Left cardiac atrium (tissue), 4 donors: ENCODE measurements at places on chromosomes 2 and 18. TPM values are rescaled to one million over a fixed set of nuclear protein-coding genes. Genes with fewer than 3 reads are reported as not detected.

- DNase-seq, result no peak
Measured at GRCh38 chr18:77081390-77081778, 51.2 kb downstream of the MBP start.

GRCh38 chr2:203732092-203732952, 25.9 kb downstream of the CD28 start:
- no peak for DNase-seq

DNA sequence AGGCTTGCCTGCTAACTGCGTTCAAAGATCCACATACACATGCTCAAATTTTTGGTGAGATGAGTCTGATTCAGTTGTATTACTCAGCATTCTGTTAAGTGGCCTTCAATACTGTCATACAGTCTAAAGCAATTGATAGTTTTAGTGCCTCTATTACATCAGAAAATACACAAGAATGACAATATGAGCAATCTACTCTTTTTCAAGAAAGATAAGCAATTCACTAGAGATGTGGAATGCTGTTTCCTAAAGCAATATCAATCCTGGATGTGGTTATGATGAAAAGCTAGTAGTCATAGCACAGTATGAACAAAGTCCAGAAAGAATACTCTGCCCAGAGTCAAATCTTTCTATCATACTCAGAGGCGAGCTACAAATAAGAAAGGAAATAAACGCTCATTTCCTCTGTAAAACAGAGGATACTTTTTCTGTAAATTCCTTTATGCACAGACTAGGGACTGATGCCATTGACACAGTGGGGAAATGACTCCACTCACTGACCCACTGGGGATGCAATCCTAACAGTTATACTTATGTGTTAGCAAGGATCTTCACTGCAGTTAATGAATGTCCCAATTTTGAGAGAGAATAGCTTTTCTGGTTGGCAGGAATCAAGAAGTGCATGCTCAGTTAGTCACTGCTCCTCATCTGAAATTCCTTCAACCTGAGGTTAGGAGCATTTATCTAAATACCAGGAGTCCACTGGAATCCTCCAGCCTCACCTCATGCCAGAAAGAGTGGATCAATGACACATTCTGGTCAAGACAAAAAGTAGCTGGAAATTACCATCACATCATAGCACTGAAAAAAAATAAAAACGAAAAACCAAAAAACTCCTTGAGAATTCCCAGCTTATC, 83.3 kb downstream of the PDE11A start:
- no peak for DNase-seq

DNA sequence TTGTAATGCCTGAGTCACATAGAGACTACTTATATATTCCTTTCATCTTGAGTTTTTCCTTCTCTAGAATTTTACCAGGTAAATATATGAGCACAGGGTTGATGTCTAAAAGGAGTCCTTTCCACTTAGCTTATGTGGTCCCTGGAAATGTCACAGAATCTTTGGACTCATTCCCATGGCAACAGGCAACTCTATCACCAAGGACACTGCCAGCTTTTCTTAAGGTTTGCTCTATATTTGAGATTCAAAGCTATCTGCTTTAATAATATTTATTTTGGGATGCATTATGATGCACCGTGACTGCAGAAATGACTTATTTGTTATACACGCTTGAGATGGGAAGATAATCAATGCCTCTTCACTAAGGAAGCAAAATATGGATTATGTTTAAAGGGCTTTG, 363.0 kb downstream of the PLCL1 start:
- no peak for DNase-seq

GRCh38 chr2:28423856-28424605, 31.4 kb downstream of the FOSL2 start:
- DNase-seq, result no peak

DNA sequence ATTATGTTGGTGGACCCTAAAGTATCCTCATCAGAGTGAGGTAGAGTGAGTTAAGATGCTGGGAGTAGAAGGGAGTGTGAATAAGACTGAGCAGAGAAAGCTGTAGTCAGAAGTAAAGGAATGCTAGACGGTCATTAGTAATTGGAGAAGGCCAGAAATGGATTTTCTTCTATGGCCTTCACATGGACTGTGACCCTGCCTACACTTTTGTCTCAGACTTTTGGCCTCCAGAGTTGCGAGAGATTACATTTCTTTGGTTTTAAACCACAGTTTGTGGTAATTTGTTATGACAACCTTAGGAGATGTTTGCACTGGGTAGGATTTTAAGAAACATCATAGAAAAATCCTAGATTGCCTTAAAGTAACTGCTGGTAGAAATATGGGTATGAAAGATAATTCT, 1267.7 kb upstream of the TMEFF2 start:
- DNase-seq, result no peak

- DNase-seq, result no peak
Measured at GRCh38 chr2:167406558-167406957, 518.3 kb downstream of the XIRP2 start.

GRCh38 chr18:47968006-47968676, 37.7 kb upstream of the SMAD2 start:
- DNase-seq, result peak; percentile 44

Gene ELOA2
- total RNA-seq, result not detected

Gene TTLL4
- total RNA-seq, result 12.3 TPM

Gene LBX2
- 1.0 TPM for total RNA-seq

Gene CHRNA1
- total RNA-seq, result 0.16 TPM

Gene LRP1B
- 1.2 TPM for total RNA-seq

Gene ZNF521
- 29.4 TPM for total RNA-seq

Gene GCG
- not detected for total RNA-seq

Gene MC5R
- not detected for total RNA-seq

Gene VWA3B
- total RNA-seq, result 0.50 TPM

Gene PSMA8
- not detected for total RNA-seq

Gene WDR35
- 3.7 TPM for total RNA-seq

Gene ACADL
- total RNA-seq, result 2.5 TPM
